NK-92 treated with Interleukin-12 subunit alpha and Interleukin-12 subunit beta, amount 100 ng/mL, for 24 hours (cell line): ENCODE measurements at places on chromosomes 12 and 14.

DNA sequence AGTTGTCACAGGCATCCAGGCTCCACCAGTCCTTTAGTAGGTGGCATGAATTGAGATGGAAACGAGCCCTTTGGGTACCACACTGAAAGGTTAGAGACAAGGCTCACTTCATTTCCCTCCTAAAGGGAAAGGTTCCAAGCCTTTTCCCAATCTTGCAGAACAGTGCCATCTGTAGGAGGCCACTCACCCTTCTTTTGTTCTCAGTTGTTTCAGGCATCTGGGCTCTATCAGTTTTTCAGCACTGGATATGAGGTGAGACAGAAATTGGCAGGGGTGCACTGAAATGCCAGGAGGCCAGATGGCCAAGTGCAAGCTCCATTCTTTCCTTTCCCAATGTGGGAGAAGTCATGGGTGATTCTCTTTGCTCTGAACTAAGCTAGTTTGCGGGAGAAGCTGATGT is 15.2 kb downstream of the FBXO33 start:
- DNase-seq, result no peak

DNA sequence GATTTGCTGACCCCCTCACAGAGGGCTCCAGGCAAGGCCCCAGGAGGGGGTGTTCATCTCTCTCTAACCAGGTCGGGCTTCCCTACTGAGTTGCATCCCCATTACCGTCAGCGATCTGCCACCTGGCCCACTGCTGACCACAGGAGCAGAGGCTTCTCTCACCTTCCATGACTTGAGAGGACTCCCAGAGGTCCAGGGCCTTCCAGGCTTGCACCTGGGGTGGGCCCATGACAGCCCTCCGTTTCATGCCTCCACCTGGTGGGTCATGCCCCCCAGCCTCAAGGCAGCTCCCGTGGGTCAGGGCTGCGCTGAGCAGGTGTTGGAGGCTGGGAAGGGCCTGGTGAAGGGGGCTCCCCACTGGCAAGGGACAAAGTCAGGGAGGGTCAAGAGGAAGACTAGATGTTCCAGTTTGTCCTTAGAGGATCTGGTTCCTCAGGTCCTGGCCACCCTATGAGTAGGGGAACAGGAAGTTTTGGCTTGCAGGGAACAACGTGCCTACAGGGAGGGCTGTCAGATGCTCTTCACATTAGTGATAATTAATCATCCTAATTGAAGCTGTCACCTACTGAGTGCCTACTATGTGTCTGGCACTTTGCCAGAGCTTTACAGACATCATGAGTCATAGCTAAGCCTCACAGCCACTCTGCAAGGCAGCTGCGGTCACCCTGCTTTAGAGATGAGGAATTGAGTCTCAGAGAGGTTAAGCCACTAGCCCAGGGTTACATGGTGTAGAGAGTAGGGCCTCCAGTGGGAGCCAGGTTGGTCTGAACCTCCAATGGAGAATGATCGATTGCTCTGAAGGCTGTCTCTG is 13.8 kb downstream of the NFKBIA start:
- peak; percentile 15 for DNase-seq

DNA sequence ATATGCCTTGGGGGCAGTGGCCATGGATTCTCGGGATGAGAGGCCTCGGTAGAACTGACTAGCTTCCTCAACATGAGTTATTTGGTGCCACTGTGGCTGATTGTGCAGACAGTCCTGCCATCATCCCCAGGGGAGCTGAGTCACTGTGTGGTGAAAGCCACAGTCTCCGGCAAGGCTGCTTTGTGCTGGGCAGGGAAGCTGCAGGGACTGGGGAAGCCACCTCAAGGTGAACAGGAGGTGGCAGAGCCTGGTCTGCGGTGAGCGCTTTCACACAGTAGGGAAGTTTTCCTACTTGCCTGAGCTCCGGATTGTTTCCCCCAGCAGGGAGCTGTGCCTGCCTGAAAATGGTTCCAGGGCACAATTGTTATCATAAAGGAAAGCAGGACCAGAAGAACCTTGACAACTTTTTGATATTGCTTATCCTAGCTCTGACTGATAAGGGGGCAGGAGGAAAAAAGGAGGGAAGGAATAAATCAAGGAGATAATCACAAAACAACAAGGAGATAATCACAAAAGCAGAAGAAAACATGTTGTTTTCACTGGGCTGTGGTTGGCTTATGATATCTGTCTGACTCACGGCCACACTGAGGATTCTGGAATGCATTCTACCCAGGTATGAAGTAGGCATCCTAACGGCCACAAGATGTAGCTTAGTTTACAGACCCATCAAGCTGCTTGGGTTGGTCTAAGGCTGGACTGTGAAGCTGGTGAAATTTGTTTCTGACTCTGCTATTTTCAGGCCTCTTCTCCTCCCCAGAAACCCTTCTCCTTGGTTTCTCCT is 32.2 kb upstream of the GNG2 start:
- DNase-seq, result peak; percentile 18

GRCh38 chr14:59305836-59306555 is 117.5 kb downstream of the DAAM1 start:
- no peak for DNase-seq

DNA sequence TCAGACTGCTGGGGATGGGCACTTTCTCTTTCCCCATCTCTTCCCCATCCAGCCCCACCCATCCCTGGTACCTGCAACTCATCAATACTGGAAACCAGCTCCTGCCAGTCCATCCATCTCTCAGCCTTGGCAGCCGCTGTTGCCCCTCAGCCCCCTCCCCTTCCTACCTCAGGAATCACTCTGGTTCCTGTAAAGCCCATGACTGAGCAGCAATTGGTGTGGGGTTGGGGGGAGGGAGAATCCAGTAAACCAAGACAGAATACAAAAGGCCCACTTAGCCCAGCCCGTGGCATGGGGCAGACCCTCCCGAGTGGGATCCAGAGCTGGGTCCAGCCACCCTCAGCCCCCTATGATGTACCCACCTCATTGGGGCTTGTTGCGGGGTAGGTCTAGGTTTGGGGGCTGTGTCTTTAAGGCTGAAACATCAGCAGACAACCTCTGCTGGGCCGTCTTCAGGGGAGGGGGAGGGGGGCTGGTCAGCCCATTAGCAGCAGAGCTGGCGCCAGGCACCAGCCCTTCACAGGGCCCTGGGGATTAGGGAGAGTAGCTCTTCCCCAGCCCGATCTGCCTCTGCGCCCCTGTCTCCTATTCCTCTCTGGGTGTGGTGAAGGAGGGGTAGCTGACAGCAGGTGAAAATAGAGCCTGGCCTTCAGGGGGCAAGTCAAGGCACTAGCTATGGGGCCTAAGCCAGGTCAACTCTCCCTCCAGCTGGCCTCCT is 702 bp upstream of the PRPH start:
- DNase-seq, result no peak
